ENCODE measurements at places on chromosomes 3 and 15.

GRCh38 chr3:196620161-196620604 is 19.3 kb upstream of the NRROS start:
- DNase-seq, result no peak

DNA sequence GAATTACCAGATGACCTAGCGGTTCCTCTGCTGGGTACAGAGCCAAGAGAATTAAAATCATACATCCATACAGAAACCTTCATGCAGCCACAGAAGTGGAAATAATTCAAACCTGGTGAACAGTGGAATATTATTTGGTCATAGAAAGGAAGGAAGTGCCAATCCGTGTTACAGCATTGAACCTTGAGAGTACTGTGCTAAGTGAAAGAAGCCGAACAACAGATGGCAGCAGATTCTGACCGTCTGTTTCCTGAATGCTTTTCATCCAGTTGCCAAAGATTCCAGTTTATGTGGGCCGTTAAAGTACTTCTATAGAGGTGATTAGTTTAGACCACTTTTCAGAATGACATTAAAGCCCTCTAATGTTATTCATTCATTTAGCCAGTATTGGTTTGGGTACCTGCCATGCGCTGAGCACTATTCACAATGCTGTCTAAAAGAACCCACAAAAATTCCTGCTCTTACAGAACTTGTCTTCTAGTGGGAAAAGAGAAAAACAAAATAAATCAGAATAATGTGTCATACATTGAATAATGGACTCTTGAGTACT is 45.8 kb upstream of the SENP5 start:
- DNase-seq, result no peak

- DNase-seq, result no peak
Measured at GRCh38 chr15:65175511-65175910, 9.6 kb downstream of the CLPX start.

- no peak for DNase-seq
Measured at GRCh38 chr3:151303751-151304150, 12.9 kb downstream of the GPR87 start.

All from stimulated activated CD4-positive, alpha-beta T cell treated with anti-CD3 and anti-CD28 coated beads, TNF-alpha, amount 100 ng/mL, for 24 hours (primary cell).